ENCODE measurements at places on chromosomes 12 and 14.

DNA sequence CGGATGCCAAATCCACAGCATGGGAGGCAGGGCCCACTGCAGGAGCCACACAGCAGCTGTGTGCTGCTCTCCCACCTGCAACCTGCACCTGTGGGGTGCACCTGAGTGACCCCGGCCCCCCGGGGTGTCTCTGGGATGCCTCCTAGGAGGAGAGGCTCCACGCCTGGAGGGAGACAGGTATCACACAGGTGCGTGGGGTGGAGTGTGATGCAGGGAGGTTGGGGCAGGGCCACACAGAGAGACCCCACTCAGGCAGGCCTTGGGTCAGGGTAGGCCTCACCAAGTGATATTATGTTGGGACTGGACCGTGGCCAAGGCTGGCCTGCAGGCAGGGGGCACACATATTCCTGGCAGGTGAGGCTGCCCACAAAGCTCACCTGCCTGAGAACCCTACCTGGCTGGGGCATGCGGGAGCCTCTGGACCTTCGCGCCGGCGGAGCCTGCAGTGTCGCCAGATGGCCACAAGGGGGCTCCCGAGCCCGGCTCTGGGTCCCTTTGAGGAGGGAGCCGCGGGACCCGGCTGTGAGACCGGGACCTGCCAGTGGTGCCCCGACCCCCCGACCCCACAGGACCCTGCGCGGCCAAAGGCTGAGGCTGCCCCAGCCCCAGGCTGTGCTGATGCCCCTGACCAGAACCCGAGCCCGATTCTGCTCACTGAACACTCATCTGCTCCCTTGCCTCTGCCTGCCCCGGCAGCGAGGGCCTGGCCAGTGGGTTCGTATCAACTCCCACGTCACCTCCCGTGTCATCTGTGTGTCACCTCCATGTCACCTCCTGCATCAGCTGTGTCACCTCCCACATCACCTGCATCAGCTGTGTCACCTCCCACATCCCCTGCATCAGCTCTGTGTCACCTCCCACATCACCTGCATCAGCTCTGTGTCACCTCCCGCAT is 11.4 kb downstream of the TMEM121 start:
- peak; percentile 65 for DNase-seq

DNA sequence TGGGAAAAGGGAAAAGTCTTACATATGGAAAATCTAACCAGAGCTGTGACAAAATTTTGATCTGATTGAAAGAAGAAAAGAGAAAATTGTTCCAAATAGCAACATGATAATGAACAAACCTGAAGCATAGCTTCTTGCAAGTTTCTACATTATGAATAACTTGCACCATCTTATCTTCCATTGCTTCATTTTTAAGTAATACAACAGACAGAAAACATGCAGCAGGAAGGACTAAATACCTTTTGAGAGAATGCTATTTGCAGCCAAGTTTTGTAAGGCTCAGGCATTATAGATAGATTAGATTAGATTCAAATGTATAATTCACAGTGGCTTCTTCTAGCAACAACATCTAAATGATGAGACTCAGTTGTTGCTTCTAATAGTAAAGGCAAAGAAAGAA is 441.4 kb downstream of the AEBP2 start:
- DNase-seq = no peak

GRCh38 chr12:119229837-119230236 is 51.1 kb downstream of the HSPB8 start:
- DNase-seq = peak; percentile 78

DNA sequence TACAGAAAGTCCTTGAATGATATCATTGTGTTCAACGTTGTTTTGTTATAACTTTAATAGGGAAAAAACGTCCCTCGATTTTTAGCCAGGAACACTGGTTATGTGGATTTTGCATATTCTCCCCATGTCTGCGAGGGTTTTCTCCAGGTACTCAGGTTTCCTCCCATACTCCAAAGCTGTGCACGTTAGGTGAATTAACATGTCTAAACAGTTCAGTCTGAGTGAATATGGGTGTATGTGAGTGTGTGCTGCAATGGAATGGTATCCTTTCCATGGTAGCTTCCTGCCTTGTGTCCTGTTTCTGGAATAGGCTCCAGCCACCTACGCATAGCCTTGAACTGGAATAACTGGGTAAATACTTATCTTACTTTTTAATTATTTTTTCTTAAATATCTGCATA is 810.8 kb upstream of the ATXN7L3B start:
- no peak for DNase-seq

GRCh38 chr12:24597580-24597979 is 351.3 kb downstream of the BCAT1 start:
- no peak for DNase-seq

DNA sequence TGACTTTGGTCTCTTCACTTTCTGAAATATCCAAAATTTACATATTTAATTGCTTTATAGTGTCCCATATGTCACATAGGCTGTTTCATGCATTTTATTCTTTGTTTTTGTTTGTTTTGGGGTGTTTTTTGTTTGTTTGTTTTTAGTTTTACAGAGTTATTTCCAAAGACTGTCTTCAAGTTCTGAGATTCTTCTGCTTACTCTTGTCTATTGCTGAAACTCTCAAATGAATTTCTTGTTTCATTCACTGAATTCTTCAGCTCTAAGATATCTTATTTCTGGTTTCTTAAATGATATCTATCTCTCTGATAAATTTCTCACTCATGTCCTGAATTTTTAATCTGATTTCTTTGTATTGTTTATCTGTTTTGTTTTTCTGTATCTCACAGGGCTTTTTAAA is 412.0 kb upstream of the ATP2B1 start:
- DNase-seq = no peak
